ENCODE measurements at places on chromosomes 5 and 9.

- DNase-seq: no peak
Observed at GRCh38 chr9:69494763-69495162, 169.7 kb downstream of the ENTREP1 start.

GRCh38 chr5:139335811-139336210 is 5.8 kb upstream of the PAIP2 start:
- DNase-seq: no peak

DNA sequence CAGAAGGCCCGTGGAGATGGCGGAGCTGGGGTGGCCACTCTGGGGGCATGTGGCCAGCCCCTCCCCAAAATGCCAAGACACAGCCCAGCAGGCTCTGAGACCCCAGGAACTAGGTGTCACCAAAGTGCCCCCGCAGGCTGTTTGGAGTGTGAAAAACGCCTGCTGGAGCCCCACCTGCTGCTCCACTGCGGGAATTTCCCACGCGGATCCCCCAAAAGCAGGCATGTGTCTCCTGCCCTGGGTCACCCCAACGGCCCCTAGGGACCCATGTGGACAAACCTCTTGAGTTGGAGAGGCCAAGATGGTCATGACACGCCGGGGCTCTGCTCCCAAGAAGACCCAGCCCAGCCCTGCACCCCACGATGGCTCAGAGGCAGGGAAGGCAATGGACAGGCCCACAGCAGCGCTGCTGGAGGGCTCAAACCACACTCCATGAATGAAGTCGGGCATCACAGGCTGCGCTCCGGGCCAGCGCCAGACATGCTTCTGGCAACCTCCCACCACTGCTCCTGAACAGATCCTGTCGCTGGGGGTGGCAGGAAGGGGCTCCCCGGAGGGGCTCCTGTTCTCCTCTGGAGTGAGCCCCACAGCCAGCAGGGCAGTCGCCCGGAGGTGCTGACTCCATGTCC is 15.3 kb downstream of the NOTCH1 start:
- no peak for DNase-seq

- DNase-seq: no peak
Observed at GRCh38 chr9:97969014-97969413, 14.1 kb upstream of the ANP32B start.

DNA sequence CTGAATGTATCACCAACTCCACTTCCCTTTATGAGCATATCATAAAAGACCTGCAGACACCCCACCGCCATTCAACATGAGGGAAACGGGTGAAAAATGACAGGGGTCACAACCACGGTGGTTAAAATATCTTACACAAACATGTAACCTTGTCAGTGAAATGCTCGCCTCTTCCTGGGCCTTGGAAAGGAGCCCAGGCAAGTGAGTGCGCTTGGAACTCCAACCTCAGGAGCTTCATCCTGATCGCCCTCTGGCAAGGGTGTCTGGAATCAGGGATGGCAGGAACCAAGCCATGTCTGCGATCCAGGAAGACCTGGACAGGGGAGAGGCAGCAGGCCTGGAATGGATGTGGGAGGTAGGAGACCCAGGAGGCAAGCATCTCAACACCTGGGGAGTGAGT is 282.7 kb downstream of the GAS1 start:
- no peak for DNase-seq

GRCh38 chr5:5200133-5200532 is 60.0 kb downstream of the ADAMTS16 start:
- DNase-seq: no peak

DNA sequence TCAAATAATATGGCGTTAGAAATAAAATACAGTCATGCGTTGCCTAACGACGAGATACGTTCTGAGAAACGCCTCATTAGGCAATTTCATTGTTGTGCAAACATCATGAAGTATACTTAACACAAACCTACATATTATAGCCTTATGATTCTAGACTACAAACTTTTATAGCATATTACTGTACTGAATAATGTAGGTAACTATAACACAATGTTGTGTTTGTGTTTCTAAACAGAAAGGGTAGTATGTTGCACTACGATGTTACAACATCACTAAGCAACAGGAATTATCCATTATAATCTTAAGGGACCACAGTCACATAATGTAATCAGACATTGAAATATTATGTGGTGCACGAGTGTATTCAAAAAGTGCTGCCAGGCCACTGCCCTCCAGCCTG is 3.0 kb upstream of the SMC2 start:
- no peak for DNase-seq

DNA sequence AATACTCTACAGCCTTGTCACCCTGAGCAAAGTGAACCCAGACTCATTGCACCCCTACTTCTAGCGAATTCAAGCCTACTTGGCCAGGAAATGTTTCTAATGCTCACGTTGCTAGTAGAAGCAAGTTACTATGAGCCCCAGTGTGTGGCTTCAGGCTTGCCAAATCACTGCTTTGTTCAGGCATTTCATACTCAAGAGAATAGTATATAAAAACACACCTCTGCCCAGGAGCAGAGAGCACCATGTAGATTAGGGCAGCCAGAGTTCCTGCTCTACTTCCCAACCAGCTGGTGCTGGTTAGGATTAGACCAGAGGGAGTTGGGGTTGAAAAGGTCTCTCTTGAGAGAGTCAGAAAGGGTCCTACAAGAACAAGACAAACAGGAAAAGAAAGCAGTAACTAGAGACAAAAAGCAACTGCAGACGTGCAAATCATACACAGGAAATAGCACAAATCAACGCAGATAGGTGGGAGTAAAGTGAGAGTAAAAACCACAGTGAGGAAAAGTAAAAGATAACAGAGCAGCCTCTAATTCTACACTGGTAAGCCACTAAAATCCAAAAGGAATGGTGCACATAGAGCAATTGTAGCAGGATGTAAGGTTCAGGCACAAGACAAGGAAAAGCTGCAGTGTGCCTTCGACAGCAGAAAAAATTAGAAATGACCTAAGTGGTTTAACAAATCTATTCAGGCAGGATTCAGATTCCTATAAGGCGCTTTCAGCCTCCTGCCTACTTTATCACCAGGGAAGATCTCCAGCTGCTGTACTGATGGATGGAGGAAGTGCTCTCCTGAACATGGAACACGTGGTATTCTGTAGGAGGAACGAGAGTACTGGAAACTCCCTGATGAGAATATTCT is 49.6 kb upstream of the KIF2A start:
- DNase-seq: peak; percentile 6

- no peak for DNase-seq
Observed at GRCh38 chr5:57770039-57770438, 287.4 kb upstream of the ACTBL2 start.

DNA sequence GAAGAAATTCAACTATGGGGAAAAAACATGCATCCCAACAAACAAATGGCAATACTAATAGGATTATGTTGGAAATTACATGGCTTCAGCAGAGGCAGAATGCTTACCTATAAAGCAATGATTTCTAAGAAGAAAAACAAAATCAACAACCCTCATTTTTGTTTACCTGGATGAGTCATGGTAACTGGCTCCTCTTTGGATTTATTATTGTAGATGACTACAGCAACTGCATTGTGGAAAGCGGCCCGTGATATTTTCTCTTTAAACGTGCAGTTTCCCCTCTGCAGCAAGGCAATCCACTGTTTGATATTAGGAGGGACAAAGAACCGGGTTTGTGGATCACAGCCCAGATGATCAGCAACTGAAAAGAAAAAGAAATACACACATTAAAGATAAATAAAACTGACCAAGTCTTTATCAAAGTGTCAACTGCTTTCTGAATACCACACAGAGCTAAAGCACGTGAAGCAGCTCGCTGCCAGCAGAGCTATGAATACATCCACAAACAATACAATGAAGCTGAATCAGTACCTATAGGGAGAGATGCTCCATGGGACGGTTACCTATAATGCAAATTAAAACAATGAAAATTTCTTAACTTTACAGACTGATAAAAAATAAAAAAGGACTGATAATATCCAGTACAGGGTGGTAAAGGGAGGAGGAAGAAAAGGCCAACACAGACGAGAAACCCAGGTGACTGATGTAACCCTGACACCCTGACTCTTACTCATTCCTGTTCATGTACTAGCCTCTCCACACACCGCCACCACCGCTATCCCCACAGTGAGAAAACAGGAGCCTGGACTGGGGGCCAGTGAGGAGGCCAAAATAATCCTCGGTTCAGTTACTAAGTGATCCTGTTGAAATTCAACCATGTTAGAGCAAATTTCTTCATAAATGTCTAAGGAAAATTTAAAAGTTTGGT is 31.0 kb downstream of the RNF130 start:
- no peak for DNase-seq

DNA sequence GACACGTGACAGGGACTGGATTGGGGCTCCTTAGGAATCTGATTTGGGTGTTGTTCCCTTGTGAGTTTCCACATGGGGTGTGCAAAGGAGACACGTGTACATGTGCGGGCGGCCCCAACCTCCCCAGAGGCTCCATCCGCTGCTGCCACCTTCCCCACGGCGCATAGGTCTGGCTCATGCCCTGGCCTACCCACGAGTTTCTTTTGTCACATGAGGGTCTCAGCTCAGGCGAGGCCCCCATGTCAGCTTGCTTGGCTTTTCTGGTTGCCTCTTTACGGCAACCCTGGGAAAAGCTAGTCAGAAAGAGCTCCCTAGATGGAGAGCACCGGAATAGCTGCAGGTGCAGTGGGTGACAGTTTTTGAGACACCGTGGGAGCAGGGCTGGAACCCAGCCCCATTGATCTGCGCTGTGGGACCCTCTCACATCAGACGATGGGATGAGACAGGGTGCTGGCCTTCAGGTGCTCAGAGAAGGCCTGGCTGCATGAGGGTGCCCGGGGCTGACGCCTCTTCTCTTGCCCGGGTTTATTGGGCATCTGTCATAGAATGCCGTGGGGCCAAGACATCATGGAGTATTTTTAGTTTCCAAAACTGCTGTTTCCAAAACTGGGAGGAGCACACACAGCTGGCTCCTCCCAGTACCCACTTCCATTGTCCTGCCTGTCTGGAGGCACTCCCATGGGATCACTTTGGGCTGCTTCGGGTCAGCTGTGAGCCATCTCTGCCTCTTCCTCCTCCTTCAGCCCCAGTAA is 107.8 kb downstream of the WNK2 start:
- no peak for DNase-seq

GRCh38 chr9:33660772-33661171 is 134.6 kb upstream of the PRSS3 start:
- no peak for DNase-seq

DNA sequence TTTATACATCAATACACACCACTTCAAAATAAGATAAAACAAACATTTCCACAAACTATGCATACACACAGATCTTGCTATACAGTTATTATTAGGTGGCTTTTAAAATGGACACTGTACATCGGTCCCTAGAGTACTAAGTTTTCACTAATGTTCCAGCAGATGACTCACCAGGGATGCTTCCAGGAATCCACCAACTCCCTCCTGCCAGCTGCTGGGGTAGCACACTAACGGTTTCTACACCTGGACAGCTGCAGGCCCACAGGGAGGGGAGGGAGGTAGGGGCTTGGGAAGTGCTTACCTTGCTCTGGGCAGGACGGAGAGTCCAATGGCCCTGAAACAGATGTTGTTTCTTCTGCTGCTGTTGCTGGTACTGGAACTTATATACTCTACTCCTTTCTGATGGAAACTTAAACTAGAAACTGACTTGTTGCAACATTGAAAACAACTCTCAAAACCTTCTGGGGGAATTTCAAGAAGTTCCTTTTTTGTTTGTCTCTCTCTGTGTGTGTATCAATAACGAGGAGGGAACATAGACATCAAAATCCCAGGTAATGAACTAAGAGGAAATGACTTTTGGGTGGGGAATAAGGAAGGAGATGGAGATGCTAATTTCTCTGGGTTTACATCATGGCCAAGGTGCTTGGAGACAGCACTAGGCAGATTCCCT is at the start of gene IL12B:
IL12B (minus strand) TSS at position 357 of the 670 bp plus-strand sequence. CDS start 3,705 bp downstream, outside the sequence.
- no peak for DNase-seq

- no peak for DNase-seq
Observed at GRCh38 chr9:91790917-91791316, 159.1 kb downstream of the ROR2 start.

DNA sequence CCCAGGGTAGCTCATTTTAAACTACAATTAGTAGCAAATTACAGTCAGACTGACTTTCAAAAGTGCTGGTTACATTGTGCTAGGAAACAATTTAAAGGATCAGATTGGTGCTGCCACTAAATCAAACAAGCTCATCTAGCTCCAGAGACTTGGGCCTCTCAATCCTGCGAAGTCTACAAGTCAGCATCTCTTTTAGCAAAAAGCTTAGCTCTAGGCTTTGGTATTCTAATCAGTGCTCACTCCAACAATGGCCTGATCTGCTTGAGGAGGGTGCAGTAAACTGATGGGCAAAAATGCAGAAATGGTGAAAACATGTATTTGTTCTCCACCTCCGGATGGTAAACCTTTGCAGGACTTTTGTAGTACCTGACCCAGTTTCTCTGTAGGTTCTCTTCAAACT is 47.0 kb upstream of the SEMA6A start:
- no peak for DNase-seq

DNA sequence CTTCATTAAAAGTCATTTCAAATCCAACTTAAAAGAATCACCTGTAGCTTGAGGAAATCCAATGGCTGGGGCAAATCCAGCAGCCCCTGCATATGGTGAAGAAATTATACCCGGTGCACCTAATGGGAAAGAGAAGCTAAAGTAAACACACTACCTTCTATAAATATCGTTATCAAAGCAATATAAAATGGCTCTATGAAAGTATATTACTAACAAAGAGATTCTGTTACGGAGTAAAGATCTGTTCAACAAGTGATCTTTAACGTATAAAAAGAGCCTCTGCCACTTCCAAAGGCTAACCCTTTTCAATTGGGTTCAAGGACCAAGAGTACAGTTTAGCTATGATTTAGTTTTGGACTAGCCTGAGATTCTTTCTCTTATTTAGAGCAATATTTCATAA is 59.7 kb upstream of the SUSD1 start:
- no peak for DNase-seq

DNA sequence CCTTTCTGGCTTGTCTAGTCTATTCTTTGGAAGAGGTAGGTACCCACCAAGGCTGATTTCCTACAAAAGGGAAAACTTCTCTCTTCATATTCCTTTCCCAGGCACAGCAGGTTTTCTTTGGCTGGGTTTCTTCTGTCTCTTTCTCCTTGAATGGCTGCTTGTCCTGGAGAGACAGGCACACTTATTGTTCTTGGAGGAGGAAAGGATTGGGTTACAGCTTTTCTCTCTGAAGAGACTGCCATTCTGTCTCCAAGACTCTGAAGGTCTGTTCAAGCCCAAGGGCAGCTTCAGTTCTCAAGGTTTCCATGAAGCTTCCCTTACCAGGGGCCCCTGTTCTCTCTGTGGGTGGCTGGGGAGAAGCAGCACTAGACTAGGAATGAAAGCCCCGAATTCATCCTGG is 33.9 kb downstream of the ACTBL2 start:
- DNase-seq: no peak

DNA sequence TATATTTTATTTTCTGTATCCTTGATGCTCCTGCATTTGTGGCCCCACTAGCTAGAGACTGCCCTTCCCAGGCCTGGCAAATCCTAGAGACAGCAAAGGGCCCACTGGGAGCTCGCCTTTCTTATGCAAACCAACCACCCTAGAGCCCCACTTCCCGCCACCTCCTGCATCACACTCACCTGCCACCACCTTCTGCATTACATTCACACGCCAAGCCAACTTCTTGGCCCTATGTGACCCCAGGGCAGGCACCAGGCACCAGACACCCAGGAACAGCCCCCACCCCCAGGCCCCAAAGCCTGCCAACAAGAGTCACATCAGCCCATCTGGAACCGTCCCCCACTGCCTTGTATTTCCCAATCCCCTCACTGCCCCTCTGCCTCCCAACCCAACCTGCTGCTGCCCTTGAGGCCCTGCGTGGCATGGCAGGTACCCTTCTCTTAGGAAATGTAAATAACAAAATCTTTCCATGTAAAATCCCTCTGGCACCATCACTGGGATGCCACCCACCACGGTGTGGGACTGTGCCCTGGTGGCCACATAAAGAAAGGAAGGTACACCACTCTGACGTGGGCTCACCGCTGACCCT is 22.0 kb downstream of the ROR2 start:
- DNase-seq: no peak

- DNase-seq: no peak
Observed at GRCh38 chr5:173290477-173291131, 37.6 kb downstream of the STC2 start.
